ENCODE measurements at places on chromosomes 11 and 22.

GRCh38 chr11:111571829-111572501 is 30.3 kb upstream of the SIK2 start:
- DNase-seq: no peak

DNA sequence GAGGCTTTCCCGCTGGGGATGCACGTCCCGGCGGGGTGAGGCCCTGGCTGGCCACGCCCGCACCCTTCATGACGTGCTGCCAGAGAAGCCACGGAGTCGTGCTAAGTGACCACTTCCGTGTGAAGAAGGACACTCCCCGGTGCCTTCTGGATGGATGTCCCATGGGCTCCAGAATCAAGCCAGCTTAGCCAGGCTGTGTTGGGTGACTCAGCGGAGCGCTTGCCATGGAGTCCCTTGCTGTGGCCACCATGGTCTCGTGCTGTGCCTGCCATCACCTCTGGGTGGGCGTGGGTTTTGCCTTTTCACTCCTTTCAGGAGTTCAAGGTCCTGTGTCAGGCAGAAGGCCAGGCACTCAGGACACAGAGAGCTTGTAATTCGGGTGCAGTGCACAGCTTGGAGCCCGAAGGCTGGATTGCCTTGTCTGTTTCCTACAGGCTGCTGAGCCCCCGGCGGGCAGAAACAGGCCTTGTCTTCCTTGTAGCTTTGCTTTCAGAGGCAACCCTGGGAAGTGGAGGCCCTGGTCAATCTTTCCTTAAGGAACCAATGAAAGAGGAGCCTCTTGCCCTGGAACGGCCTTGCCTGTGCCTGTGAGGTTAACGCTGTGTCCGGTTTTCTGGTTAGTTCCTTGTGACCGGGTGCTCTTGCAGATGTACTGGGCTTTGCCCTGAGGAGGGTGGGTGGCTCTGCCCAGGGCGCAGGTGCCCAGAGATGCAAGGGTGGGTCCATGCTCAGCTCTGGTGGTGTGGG is 268.6 kb downstream of the TBC1D22A start:
- peak; percentile 65 for DNase-seq

- DNase-seq: no peak
These were observed 75.8 kb downstream of the GAB2 start for GRCh38 chr11:78341841-78342240.

GRCh38 chr11:113134626-113135025 is 173.4 kb downstream of the NCAM1 start:
- no peak for DNase-seq

DNA sequence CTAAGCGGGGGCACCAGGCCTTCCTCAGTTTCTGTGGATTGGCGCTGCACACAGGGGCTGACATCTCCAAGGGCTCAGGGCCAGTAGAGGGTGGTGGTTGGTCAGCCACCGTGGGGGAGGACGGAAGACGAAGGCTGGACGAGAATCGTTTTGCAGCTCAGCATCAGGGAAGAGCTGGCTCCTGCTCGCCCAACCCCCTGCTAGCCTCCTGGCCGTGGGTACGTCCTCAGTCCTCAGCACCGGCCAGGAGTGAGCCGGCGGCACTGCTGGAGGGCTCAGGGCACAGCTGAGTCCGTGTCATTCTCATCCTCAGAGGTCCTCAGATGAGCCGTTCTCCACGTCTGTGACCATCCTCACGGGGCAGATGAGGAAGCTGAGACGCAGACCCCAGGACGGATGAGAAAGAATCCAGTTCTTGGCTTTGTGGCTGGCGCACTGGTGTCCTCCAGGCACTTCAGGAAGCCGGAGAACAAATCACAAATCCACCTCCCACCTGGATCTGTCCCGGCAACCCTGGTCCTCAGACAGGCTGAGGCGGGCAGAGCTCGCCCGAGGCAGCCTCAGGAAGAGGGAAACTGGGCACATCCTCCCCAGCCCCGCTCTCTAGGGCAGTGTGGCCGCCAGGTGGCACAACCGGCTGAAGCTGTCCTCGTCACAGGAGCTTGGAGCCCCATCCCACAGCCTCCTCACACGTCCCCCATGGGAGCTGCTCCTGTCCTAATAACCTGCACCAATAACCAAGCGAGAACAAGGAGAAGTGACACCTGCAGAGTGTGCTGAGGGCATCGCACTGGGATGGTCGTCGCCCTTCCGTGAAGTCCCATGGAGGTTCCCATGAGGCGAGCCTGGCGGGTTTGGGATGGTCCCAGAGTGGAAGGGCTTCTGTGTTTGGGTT is 393.7 kb downstream of the BRD1 start:
- no peak for DNase-seq

DNA sequence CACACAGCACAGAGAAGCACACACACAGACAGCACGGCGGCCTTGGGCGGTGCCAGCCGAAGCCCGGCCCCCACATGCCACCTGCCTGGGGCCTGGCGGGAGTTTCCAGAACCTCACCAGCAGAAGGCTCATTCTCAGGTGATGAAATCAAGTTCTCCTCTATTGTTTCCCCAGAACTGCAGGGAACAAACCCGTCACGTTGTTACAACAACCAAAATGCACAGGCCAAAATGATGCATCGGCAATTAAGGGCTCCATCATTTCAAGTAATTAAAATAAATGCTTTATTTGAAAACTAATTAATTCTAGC is 30.8 kb downstream of the GNB1L start:
- no peak for DNase-seq

DNA sequence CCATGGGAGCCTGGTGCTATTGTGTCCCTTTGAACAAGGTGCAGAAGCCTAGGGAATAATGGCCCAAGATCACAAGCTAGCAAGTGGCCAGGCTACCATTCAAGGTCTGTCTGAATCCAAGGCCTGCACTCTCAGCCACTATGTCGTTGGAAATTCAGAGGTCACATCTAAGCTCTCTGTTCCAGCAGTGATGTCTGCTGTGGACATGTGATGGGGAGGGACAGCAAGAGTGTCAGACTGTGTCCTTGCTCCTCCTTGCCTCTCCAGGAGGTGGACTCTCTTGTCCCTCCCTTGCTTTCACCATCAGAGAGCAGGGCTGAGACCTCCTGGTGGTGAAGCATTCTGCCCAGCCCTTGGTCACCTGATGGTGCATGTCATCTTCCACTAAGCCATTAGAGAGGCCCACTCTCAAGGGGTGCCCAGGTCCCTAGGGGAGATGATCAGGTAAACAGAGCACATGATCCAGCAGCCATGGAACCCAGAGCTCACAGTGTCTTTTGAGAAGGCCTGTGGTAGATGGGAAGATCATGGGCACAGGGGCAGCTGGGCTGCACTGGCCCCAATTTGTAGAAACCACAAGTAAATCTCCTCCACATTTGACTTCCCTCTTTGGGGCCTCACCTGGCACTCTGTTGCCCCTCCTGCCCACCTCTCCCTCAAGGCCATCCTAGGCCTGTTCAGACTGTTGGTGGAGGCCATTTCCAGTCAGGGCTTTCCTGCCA is 37.1 kb upstream of the SUSD2 start:
- no peak for DNase-seq

DNA sequence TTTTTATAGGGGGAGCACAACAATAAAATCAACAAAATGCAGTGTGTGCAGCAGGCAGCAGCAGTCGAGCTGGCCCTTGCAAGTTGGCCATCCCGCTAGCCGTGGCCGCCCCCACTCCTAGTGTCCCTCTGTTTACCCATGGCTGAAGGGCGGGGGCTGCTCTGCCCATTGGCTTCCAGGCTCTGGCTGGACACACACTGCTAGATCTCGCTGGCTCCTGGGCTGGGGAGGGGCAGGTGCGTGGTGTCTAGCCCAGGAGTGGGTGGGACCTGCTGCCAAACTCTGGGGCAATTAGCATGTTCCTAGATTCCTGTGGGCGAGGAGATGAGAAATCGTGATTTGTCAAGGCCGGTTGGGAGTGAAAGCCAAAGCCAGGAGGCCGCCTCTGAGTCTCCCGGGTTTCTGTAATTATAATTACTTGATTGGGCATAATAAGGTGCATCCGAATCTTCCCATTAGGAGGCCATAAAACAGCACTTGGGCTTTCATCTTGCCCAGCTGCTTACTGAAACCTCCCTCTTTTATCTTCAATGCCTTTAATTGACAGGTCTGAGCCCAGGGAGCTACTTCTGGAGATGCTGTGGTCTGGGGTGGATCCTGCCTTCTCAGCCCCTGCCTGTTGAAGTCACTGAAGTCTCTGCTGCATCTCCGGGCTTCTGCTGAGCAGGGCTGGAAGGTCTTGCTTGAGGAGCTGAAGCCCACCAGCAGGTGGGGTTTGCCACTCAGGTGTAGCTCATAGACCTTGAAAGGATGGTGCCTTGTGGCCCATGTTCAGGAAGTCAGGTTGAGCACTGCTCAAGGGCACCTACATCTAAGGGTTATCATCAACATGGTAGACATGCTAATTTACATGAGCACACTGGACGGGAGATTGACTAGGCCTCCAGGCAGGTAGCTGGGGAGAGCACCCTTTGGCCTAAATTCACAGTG is 44.5 kb upstream of the DKK3 start:
- no peak for DNase-seq

GRCh38 chr11:94449029-94449428 is 44.6 kb downstream of the MRE11 start:
- no peak for DNase-seq

- no peak for DNase-seq
These were observed 8.2 kb downstream of the ARHGEF12 start for GRCh38 chr11:120344302-120345004.

- DNase-seq: no peak
These were observed 76.0 kb downstream of the PACS1 start for GRCh38 chr11:66146074-66146473.

- no peak for DNase-seq
These were observed 1.5 kb upstream of the ANKRD13D start for GRCh38 chr11:67287355-67288197.

GRCh38 chr11:36119300-36119699 is 169.9 kb downstream of the COMMD9 start:
- no peak for DNase-seq

GRCh38 chr11:112345166-112345565 is 84.5 kb upstream of the PLET1 start:
- no peak for DNase-seq

- DNase-seq: no peak
These were observed 41.7 kb upstream of the ADA2 start for GRCh38 chr22:17260950-17261349.

- no peak for DNase-seq
These were observed 44.9 kb upstream of the DRD2 start for GRCh38 chr11:113519989-113520613.

GRCh38 chr11:60868682-60869450 is 1.5 kb downstream of the ZP1 start:
- no peak for DNase-seq

GRCh38 chr22:38608992-38609750 is 39.2 kb upstream of the DMC1 start:
- DNase-seq: no peak

DNA sequence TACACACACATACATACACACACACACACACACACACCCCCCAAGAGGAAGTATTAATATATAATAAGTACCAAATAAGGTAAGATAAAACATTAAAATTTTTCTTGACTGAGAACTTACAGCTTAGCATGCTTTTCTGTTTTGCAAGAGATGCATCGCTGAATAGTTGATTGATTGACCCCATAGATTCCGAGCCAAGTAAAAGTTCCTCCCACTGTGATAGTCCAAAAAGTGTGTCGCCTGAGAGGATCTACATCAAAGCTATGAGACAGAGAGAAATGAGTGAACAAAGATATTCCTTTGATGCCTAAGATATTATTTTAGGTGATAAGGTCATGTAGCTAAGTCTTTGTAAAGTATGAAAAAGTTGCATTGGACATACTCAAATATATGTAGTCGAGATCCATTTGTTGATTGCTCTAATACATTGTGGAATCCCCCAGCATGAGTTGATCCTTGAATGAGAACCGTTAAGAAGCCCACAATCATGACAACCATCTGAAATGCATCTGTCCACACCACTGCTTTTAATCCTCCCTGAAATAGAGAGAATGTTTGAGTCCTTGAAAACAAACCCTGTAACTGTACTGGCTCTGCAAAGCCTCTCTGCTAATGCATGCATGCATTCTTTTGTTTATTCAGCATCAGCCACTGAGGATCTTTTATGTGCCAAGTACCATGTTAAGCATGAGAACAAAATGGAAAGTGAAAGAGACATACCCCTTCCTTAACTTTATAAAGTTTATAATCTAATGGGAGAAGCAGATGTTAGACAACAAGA is 18.3 kb downstream of the SLC5A12 start:
- no peak for DNase-seq

- no peak for DNase-seq
These were observed 180.0 kb downstream of the MN1 start for GRCh38 chr22:27621486-27622070.

- no peak for DNase-seq
These were observed 36.3 kb downstream of the KCNQ1OT1 start for GRCh38 chr11:2663506-2663905.

DNA sequence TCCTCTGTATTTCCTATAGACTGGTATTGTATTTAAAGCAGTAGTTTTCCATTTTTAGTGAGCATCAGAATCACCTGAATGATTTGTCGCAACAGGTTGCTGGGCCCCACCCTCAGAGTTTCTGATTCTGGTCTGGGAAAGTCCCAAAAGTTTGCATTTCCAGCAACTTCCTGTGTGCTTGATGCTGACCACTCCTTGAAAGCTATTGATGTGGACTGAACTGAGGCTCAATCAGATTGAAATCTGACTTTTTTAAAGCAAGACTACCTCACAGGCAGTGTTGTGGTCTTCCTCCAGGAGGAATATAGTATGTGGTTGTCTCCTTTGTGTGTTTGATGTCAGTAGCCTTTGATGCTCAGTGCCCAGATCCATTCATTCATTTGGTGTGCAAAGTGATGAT is 17.2 kb upstream of the MPZL2 start:
- no peak for DNase-seq

DNA sequence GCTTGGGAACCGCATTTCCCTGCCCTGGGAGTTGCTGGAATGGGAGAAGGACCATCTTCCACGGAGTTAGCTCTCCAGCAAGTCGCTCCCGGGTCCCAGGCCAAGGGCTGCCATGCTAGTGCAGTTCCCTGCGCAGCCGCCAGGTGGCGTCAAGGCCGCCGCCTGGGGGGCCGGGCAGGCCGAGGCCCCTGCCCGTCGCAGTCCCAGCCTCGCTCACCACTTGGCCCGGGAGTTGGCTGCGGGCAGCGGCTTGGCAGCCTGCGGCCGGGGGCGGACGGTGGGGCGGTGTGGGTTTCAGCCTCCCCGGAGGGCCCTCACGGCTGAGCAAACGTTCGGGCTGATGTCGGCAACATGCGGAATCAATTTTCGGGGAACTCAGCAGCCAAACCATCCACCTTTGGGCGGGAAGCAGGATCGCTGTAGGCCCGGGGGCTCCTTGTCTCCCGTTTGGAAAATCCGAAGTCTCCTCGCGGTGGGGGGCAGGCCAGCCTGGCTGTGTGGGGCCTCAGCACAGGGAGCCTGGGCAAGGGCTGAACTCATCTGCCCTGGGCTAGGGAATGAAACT is 415.1 kb downstream of the SOX6 start:
- peak; percentile 72 for DNase-seq

DNA sequence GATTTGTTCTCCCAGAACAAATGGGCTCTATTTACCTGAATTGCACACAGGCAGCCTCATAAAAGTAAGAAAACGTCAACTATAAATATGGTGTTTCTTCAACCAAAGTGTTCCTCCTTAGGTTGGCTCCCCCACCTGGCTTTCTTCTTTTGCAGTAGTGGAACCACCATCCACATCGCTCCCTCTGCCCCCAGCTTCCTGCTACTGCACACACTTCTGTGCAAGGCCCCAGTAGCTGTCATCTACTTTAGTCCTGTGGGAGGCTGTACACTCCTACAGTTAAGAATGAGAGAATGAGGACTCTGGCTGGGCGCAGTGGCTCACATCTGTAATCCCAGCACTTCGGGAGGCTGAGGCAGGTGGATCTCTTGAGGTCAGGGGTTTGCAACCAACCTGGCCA is 89.5 kb downstream of the BMAL1 start:
- DNase-seq: no peak

Data from fibroblast of gingiva (primary cell).